CD8-positive, alpha-beta T cell (primary cell): ENCODE measurements at places on chromosomes 5 and 9. TPM values are rescaled to one million over a fixed set of nuclear protein-coding genes. Genes with fewer than 3 reads are reported as not detected.

Gene SRP19
- 50.0 TPM for total RNA-seq

Gene NR5A1
- total RNA-seq, result not detected

Gene TYRP1
- total RNA-seq, result not detected

Gene IL5
- not detected for total RNA-seq

Gene SLC6A18
- not detected for total RNA-seq

Gene PDGFRB
- 0.05 TPM for total RNA-seq

Gene GABRA6
- total RNA-seq, result not detected

Gene KIAA0825
- total RNA-seq, result 1.0 TPM

DNA sequence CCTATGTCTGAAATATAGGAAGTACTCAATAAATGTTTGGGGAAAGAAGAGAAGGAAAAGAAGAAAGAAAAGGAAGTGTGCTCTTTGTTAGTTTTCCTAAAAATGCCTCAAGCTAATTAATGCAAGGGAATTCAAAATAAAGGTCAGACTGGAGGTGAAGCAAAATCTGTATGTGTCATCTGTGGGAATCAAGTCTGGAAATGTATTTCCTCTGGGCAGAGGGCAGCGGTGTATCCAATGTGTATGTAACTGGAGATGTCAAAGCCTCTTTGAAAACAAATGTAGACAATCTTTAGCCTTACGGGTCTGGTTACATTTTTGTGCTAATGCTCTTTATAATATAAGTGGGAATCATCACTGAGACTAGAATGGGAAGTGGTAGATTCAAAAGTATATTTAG lies 471.4 kb downstream of the MAN2A1 start:
- no peak for DNase-seq

GRCh38 chr5:72465601-72466563 lies 41.3 kb downstream of the ZNF366 start:
- no peak for DNase-seq

GRCh38 chr9:76987594-76988200 lies 31.8 kb upstream of the FOXB2 start:
- DNase-seq, result no peak

DNA sequence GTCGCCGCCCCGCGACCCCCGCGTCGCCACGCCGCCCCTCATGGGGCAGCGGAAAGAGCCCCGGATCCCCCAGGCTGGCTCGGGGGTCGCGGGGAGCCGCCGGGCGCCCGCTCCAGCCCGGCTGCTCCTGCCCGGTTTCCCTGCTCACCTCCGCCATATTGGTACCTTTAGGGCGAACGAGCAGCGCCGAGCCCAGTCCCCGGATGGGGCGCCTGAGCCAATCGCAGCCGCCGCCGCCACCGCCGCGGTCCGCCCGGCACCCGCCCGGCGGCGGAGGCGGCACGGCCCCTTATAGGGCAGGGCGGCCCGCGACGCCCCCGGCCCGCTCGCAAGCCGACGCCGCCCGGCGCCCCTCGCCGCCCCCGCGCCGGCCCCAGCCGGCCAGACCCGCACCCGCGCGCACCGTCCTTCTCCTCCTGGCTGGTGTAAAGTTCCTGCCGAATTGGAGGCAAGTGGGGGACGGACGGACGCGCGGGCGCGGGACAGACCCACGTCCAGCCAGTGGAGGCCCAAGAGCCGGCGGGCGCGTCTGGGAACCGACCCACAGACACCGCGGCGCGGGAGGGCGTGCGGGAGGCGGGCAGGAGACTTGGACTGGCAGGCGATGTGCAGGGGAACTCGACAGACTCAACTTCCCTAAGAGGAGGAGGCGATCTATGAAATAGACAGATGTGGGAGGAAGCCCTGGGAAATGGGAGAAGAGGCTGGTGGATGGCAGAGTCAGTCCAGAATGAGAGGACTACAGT lies at the start of gene MIER3:
Gene MIER3 (minus strand): TSS at position 178 of the 746 bp plus-strand sequence. CDS start 21 bp downstream, at position 157.
- DNase-seq, result peak; percentile 85

DNA sequence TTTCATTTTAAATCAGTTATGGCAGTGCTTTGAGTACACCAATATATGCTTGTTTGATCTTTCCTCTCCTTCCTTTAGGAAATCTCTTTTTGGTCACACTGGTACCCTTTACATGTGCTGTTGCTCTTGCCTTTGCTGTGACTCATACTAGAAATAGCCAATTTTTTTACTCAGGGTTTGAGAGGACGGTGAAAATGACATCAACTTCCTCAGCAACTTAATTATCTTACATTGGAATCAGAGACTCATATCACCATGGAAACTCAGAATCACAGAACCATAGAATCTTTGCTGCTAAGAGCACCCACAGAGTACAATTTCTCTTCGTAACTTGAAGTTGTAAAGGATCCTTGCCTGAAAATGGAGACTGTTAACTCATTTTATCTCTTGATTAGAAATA lies 13.8 kb upstream of the ZNF300 start:
- no peak for DNase-seq

GRCh38 chr5:142970440-142971030 lies 200.4 kb downstream of the ARHGAP26 start:
- no peak for DNase-seq

DNA sequence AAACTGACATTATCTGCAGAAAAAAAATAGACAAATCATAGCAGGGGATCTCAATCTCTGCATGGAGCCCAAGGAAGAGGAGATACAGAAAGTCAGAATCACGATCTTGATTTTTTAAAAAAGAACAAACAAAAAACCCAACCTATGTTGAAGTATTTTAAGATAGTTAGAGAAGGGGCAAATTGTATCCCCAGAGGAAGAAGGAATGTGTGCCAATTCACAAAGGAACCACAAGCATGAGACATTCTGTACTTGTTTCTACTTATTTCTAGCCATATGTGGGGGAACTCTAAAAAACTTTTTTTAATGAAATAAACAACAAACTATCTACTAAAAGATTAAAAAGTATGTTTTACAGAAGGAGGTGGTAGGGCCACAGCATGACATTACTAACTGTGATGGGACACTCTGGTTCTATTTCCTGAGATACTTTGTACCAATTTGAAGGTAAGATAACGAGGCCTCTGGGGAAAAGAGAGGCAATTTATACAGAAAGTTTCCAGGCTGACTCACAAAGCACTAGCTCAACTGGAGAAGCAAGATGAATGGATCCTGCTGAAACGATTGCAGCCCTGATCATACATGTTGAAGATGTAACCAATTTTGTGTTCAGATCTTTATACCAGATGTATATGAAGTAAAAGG lies 22.5 kb downstream of the RANBP3L start:
- DNase-seq, result no peak

DNA sequence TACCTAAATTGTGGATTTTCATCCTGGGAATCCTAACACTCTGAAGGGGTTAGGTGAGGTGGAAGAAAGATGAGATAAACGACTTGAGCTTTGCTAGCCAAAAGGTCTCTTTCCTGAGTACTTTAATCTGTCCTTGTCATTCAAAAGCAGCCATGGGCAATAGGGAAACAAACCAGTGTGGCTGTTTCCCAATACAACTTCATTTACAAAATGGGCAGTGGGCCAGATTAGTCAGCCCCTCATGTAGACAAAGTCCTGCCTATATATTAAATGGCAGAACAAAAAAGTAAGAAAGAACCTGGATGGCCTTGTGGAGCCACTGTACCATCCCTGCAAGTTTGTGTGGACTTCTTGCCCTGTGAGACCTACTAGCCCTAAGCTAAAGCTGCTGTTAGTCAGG lies 51.0 kb upstream of the NFIL3 start:
- no peak for DNase-seq

GRCh38 chr5:116249648-116250047 lies 164.8 kb downstream of the COMMD10 start:
- DNase-seq, result no peak

DNA sequence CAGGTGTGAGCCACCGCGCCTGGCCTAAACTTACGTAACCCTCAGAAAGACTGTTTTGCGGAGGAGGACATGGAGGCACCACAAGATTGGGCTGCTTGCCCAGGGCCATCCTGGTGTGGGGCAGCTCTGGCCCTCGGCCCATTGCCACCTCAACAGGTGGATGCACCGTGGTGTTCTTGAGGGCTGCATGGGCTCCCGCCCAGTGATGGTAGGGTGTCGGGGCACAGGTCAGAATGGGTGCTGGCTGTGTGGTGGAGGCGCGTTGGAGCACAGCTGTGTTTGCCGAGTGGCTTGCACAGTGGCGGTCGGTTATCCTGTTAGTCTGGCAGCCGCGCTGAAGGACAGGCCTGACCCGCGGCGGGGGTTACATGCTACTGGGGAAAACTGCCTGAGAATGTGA lies 196.9 kb downstream of the CACNA1B start:
- DNase-seq, result peak; percentile 17

DNA sequence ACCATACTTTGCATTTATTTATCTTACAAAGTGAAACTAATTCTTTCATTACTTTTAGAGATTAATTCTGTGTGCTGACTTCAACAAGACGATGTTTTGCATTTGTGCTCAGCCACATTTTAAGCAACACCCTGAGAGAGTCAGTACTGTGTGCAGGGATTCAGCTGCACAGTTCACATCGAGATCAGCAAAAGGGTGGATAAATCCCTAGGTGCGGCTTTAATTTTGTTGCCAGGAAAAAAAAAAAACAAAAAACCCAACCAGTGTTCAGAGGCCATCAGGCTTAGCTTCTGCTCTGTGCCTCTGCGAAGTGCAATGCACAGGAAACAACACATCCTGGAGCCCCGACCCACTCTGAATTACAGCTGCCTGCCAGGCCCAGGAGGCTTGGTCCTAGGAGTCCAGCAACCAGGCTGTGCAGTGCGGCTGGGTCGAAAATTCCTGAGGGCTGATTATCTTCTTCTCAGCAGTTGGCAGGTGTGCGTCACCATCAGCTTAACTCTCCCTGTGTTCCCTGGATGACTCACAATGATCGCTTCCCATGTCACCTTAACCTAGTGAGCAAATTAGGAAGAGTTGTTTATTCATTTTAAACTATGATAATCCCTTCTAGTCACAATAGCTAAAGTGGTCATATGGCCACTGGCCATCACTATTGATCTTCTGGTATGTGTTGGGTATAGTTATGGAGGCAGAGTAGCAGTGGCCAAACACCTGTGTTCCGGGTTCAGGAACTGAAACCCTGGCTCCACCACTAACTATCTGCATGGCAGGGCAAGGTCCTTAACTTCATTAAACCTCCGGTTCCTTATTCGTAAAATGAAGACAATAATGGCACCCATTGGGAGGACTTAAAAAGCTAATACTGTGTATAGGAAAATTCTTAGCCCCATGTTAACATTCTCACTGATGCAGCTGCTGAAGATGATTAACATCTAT lies 31.2 kb upstream of the NDUFB6 start:
- no peak for DNase-seq

GRCh38 chr5:149781612-149782011 lies 51.5 kb downstream of the PPARGC1B start:
- DNase-seq, result no peak

DNA sequence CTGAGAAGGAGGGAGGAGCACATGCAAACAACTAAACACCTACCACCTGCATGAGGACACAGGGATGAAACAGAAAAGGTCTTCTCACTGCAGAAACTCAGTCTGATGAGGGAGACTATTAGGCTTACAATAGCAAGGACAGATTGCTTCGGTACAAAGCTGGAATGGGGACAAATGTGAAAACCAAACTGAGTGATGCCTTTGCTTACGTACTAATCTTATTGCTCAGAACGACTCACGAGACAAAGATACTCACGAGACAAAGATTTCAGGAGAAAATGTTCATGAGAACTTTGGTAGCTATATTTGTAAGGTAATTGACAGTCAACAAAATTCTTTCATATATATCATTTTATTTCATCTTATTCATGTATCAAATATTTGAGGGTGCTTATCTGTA lies 71.9 kb upstream of the TAF1L start:
- no peak for DNase-seq

- DNase-seq, result no peak
These were observed 147.4 kb downstream of the ACTBL2 start for GRCh38 chr5:57335092-57335660.

- DNase-seq, result no peak
These were observed 114.1 kb downstream of the SYK start for GRCh38 chr9:90915693-90916092.
